BJ (cell line): ENCODE measurements at places on chromosomes 5 and 9. TPM values are rescaled to one million over a fixed set of nuclear protein-coding genes. Genes with fewer than 3 reads are reported as not detected.

DNA sequence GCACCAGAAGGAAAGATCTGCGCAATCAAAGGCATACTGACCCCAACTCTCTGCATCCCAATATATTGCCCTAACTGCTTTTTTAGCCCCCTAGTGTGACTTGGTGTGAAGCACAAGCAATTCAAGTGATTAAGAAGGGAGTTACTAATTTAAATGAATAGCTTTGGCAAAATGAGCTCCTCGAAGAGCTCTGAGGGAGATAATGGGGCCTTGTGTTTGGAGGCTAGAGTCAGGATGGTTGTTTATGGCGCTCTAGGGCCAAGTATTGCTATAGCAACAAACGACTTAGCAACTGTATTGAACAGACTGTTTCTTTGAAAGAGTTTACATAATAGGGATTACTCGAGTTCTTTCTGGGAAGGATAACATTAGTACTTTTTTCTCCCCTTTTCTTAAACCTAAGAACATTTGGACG, 11.5 kb upstream of the C5orf58 start:
- DNase-seq: no peak

SLC27A6 gene
- 0.06 and 0.10 TPM in 2 replicates for polyA plus RNA-seq

ABO gene
- not detected in 2 replicates for polyA plus RNA-seq

DNA sequence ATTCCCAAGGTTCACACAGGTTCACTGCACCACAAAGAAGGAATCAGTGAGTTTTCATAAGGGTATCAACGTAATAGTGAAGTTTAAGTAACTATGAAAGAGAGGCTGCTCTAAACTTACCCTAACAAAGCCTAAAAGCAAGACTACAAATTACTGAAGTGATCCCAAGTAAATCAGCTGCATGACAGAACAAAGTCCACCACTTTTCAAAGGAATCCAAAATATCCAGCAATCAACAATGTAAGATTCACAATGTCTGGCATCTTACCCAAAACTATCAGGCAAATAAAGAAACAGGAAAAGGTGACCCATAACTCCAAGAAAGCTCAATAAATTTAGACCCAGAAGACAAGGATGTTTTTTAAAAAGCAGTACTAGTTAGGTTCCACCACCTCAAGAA, 70.1 kb downstream of the GNAQ start:
- DNase-seq: no peak

LCN6 gene
- polyA plus RNA-seq: not detected in 2 replicates

DNA sequence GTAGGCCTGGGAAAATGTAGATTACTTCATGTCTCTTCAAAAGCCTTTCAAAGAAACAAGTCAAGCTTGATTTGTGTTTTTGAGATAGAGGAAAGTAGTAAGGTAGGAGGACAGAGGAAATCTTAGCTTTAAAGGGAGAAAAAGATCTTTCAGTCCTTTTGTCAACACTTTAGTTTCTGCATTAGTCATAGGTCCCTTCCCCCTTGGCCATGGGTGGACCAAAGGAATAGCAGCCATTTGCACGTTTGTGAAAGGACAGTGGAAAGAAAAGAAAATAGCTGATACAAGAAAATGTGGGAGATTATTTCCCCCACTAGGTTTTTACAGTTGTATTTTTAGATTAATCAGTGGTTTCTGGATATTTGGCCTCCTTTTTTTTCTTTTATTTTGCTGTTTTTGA, 121.9 kb upstream of the GRHPR start:
- DNase-seq: no peak

- no peak for DNase-seq
Measured at GRCh38 chr9:76203373-76203772, 190.9 kb downstream of the RFK start.

DNA sequence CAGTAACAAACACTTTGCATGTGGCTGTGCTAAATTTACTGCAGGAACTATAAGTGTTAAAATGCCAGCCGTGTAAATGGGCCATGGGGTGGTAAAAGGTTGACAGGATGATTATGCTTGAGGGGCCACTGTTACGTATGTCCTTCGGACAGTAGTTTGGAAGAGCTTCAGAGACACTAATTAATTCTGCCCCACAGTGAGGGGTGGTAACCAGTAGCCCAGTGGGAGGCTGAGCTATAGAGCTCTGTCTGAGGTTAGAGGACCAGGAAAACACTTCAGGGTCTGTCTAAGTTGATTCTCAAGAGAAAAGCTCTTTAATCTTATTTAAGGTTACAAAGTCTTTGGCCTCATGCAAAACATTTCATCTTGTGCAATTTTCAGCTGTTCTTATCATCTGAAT, 176.6 kb downstream of the DMRTA1 start:
- DNase-seq: no peak

G3BP1 gene
- 59.1 and 100 TPM in 2 replicates for polyA plus RNA-seq

GRCh38 chr5:121158451-121158850, 693.2 kb upstream of the FTMT start:
- no peak for DNase-seq

TRIP13 gene
- 20.4 and 23.1 TPM in 2 replicates for polyA plus RNA-seq

DNA sequence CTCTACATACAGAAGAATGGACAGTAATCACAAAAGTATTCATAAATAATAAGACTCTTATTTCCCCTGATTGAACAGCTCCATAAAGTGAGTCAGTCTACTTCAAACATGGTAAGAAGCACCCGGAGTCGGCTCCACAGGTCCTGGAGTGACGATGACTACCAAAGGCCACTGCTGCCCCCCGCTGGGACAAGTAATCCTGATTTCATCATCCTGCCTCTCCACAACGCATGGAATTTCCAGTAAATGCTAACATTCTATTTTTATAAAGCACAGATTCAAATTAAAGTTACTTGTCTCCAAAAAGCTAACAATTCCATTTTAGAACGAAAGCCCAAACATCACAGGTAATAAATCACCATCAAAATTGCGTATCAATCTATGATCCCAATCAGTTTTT, 16.2 kb downstream of the ATPSCKMT start:
- DNase-seq: peak; percentile 79

DNA sequence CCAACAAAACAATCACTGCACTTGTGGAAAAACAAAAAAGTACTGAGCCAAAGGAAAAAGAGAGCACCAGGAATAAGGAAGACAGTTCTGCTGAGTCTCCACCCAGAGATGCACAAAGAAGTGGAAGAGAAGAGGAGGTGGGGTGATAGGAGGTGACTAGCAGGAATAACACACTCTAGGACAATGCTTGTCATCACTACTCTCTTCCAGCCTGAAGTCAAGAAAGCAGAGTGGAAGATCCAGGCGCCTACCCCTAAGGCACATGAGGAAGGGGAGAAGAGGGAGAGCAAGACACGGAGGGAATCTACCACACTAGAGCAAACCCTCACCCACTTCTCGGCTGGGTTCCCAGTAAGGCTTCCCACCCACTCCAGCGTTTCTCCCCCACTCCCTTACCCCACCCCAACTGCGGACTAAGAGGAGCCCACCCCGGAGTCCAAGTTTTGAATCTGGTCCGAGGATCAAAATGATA, 1.7 kb downstream of the SLIT3 start:
- no peak for DNase-seq

DNA sequence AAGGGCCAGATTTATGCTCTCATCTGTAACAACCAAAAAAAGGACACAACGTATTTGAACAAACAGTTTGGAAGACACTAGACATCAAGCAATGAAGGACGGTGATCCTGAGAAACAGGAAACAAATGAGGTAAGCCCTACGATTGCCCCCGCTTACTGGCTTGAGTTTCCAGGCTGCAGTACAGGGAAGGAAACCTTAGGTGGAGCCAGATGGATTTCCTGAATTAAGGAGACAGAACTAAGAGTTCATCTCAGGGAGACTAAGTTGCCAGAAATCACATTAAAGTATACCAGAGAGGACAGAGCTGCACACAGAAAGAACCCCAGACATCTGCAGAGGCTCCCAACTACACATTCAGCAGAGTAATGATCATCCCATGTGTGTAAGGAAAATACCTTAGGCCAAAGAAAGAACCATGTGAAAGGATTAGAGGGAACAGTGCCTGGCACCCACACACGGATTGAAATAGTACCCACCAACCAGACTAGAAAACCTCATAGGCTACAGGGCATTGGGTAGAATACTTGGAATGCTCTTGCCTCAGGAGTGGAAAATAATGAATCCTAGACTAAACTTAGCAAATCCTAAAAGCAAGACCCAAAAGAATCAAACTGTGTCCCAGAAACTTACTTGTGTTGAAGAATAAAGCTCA, 99.3 kb upstream of the NIPBL start:
- no peak for DNase-seq

- DNase-seq: no peak
Measured at GRCh38 chr5:150062216-150062922, 24.0 kb downstream of the CSF1R start.

- no peak for DNase-seq
Measured at GRCh38 chr5:53027913-53028312, 38.8 kb downstream of the ITGA2 start.

- no peak for DNase-seq
Measured at GRCh38 chr5:40675396-40676133, 4.2 kb upstream of the PTGER4 start.

GRCh38 chr5:169686137-169686536, 49.1 kb downstream of the DOCK2 start:
- no peak for DNase-seq

DNA sequence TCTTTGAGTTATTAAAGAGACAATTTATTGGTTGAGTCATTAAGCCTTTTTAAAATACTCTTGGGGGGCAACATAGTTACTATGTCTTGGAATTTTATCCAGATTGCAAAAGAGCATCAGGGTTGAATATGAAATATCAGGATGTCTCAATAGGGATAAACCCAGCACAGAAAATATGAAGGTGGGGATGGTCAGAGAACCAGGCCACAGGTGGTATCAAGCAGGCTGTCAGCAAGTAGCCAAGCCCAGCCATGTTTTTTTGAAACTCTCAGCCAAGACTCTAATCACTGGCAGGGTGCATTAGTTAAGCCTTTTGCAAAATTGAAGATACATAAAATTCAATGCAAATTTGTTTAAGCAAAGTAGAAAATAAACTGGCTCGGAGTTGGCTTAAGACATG, 468.9 kb downstream of the DTWD2 start:
- no peak for DNase-seq

DNA sequence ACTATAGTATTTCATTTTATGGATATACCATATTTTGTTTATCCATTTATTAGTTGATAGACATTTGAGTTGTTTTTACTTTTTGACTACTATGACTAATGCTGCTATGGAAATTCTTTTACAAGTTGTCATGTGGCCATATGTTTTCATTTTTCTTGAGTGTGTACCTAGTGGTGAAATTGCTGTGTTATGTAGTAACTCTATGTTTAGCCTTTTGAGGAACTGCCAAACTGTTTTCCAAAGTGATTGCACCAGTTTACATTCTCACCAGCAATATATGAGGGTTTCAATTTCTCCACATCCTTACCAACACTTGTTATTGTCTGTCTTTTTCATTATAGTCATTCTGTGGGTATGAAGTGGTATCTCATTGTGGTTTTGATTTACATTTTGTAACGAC, 75.4 kb downstream of the GRIA1 start:
- DNase-seq: peak; percentile 77

- peak; percentile 7 for DNase-seq
Measured at GRCh38 chr5:33180900-33181299, 259.9 kb upstream of the TARS1 start.

CDX1 gene
- 0.39 and 0.97 TPM in 2 replicates for polyA plus RNA-seq

GRCh38 chr9:18579536-18579935, 105.6 kb downstream of the ADAMTSL1 start:
- no peak for DNase-seq

- DNase-seq: no peak
Measured at GRCh38 chr9:26331223-26331622, 561.4 kb downstream of the CAAP1 start.

SPINK5 gene
- polyA plus RNA-seq: not detected in 2 replicates

SLC34A1 gene
- not detected in 2 replicates for polyA plus RNA-seq

GRCh38 chr9:129501771-129502319, 119.1 kb downstream of the C9orf50 start:
- no peak for DNase-seq

ORM2 gene
- not detected in 2 replicates for polyA plus RNA-seq

OGN gene
- 0.02 TPM in 1 of 2 replicates, not detected in the other for polyA plus RNA-seq

PAEP gene
- not detected in 2 replicates for polyA plus RNA-seq

DNA sequence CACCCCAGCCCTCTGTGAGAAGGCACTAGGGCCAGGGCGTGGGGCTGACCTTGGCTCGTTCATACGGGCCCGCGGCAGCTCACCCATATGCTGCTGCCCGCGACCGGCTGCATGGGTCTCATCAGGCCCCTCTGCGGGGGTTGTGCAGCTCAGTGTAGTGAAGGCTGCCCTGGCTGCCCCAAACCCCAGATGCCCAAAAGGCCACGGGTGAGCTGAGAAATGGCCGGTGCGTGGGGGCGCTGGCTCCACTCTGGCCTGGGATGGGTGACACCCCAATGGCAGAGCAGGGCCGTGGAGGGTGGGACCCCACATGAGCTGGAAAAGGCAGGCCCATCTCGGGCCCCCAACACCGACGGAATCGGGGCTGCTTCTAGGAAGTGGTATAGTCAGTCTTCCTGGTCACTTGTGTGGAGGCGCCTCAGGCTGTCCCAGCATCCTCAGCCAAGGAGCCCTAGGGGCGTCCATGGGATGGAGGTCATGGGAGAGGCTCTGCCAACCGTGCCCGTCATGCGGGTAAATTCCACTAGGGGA, 19.4 kb upstream of the LRRC14B start:
- DNase-seq: no peak

LTC4S gene
- polyA plus RNA-seq: 0.49 and 0.88 TPM in 2 replicates

GRCh38 chr9:19642256-19642655, 146.6 kb downstream of the SLC24A2 start:
- DNase-seq: no peak

ACOT12 gene
- polyA plus RNA-seq: 0.18 TPM in 1 of 2 replicates, not detected in the other

- no peak for DNase-seq
Measured at GRCh38 chr9:89574309-89574708, 30.5 kb upstream of the GADD45G start.

GRCh38 chr9:129999141-129999510, 43.9 kb downstream of the FNBP1 start:
- no peak for DNase-seq

DNA sequence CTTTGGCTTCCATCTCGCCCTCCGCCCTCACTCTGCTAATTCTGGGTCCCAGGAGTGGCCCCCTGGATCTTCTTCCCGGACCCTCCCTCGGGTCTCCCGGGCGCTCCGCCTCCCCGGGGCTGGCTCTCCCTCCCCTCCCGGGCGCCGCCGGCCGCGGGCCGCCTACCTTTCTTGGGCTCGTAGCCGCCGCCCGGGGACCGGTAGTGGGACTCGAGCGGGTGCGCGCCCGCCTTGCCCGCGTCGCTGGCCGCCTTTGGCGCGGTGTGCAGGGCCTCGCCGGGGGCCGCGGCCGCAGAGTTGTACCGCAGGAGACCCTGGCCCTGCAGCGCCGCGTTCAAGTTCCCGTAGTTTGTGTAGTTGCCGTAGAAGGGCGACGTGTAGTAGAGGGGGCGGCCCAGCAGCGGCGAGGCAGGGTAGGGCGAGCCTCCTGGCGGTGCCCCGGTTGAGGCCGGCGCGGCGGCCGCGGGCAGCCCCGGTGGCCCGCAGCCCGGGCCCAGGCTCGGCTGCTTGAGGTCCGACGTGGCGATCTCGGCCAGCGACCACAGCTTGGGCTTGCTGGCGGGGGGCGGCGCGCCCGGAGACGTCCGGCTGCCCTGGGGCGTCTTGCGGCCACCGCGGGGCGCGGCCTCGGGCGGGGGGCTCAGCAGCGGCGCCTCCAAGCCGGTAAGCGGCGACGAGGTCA, 3.2 kb downstream of the IRX2 start:
- DNase-seq: no peak
